ENCODE measurements at places on chromosomes 7 and 10. TPM values are rescaled to one million over a fixed set of nuclear protein-coding genes. Genes with fewer than 3 reads are reported as not detected.

Gene NYAP1
- polyA plus RNA-seq: 0.28 TPM

Gene GPRIN2
- not detected for polyA plus RNA-seq

Gene PNLIP
- polyA plus RNA-seq: 3.2 TPM

Gene SLC18A2
- polyA plus RNA-seq: 3.4 TPM

Gene DPP6
- 2.8 TPM for polyA plus RNA-seq

Gene CAMK2B
- 0.48 TPM for polyA plus RNA-seq
